ENCODE measurements at places on chromosomes 16 and 17.
A peak's percentile ranks its signal among the peaks of the same experiment; 100 is the strongest.

GRCh38 chr17:77613627-77614026, 344.9 kb upstream of the TNRC6C start:
- no peak for DNase-seq

GRCh38 chr16:85384833-85385462, 228.2 kb upstream of the GSE1 start:
- DNase-seq: no peak

- DNase-seq: no peak
Observed at GRCh38 chr16:66503030-66503429, 46.9 kb downstream of the TK2 start.

DNA sequence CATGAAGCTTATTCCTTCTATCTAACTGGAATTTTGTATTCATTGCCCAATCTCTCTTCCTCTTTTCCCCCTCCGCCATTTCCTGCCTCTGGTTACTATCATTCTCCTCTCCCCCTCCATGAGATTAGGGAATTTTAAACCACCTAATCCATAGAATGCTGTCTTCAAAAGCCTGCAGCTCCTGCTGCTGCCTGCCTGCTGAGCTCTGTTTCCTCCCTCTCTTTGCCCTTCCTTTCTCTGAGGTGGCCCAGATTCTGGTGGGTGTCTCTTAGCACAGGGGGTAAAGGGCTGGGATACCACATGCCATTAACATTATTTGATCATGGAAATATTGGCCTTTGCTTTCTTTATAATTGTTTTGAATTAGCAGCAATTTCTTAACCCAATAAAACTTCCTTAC, 241.6 kb downstream of the CNTNAP4 start:
- DNase-seq: no peak

- DNase-seq: no peak
Observed at GRCh38 chr16:30874244-30874820, 19.5 kb downstream of the BCL7C start.

DNA sequence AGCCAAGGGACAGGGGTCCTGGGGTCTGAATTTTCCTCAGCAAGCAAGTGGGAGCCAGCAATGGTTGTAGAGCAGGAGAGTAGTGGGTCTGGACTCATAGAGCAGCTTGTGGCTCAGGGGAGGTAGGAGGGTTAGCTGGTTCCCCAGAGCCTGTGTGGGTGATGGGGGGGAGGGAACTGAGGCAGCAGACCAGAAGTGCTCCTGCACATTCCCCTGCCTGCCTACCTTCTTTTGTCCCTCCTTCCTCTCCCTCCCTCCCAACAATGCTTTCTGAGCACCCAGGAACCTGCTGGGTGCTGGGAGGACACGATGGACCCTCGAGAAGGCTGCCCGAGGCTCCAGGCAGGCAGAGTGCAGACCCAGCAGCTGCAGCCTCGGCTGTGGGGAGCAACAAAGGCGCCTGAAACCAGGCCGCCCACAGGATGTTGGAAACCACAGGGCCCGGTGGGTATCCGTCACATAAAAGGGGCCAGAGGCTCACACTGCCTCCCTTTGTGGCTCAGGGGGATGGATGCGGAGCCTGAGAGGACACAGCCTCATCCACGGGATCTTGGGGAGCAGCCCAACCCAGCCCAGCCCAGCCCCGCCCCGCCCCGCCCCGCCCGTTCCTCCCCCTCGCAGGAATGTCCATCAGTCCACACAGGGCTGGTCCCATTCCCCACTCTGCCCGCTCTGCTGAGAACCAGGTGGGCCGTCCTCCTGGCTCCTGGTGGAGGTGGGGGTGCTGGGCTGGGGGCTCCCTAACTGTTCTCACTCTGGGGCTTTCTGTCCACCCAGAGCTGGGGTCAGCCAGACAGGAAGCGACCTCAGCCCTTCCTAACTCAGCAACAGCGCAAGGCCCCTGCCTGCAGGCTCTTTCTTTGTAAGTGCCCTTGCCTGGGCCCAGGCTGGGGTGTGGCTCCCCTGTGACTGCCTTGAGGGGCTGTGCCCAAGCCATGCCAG, 1.7 kb upstream of the NLRC3 start:
- peak; percentile 40 for DNase-seq

Data from stimulated activated CD8-positive, alpha-beta memory T cell treated with anti-CD3 and anti-CD28 coated beads, Interleukin-4, amount 100 ng/mL, for 1 hour (primary cell).